ENCODE measurements at places on chromosomes 6 and 20.

- no peak for DNase-seq
Measured at GRCh38 chr6:71080133-71080532, 123.3 kb upstream of the B3GAT2 start.

DNA sequence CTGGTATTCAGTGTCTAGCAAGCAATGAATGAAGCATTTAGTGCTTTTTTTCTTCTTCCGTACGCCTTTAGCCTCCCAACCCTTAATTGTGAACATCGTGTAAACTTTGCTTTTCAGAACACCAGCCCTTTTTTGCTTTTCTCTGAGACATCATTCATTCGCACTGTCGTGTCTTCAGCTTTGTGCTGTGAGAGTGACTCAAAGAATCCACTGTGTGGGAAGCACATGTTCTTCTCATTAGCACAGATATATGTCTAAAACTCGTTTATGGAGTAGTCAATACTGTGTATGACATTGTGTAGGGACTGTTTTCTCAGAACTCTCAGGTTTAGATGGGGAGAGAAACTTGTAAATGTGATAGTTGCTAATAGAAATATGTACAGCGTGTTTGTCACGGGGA lies 279.1 kb downstream of the FARS2 start:
- DNase-seq: no peak

- DNase-seq: no peak
Measured at GRCh38 chr6:39876111-39876510, 58.2 kb downstream of the MOCS1 start.

DNA sequence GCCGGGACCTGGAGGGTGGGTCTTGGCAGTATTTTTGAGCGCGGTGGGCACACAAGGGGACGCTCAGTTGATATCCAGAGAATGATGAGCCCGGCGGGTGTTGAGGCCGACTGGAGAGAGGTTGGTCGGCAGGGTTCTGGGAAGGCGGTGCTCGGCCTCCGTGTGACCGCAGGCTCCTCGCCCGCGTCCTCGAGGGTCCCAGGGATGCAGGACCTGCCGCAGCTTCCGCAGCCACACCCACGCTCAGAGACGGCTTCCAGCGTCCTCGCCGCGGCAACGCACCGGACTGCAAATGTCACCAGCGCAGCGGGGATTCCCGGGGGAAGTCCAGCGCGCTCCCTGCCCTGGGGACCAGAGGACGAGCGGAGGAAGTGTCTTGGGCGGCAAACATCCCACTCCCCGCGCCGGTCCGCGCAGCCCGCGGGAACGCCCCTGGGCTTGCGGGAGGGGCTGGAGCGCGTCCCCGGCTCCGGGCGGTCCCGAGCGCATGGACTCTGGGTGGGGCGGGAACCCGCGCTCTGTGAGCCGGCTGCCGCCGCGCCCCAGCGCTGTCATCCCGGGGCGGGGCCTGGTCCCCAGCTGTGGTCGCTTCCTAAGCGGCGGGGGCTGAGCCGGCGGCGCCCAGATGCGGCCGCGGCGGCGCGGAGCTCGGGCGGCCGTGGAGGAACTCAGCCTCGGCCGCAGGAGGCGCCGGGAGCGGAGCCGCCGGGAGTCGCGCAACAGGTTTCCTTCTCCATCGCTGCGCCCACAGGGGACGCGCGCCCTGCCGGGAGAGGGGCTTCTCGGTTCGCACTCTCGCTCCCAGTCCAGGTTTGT lies at the start of gene STX11:
Gene STX11 (plus strand): TSS at position 624 of the 816 bp plus-strand sequence. CDS start 36,111 bp downstream, outside the sequence.
- DNase-seq: peak; percentile 46

DNA sequence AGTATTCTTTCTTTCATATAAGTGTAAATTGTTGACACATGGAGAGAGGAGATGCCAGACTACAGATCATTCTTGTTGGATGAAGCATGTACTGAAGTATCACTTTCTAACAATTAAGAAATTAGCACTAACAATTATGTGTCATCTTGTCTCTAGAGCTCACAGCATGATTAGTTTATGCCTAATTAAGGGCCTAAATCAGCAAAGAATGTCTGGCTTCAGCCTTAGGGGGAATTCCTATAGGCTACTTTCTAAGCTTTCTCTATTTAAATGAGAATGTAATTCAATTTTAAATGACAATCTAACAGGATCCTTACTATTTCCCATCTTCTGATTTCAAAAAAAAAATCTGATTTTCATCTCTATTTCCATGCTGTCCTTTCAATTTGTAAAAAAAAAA lies 371.0 kb downstream of the EPHA7 start:
- DNase-seq: no peak

GRCh38 chr6:132673376-132674094 lies 14.6 kb upstream of the TAAR1 start:
- DNase-seq: no peak

GRCh38 chr6:128655978-128656498 lies 135.6 kb upstream of the PTPRK start:
- no peak for DNase-seq

GRCh38 chr6:115467726-115468125 lies 593.0 kb downstream of the FRK start:
- no peak for DNase-seq

DNA sequence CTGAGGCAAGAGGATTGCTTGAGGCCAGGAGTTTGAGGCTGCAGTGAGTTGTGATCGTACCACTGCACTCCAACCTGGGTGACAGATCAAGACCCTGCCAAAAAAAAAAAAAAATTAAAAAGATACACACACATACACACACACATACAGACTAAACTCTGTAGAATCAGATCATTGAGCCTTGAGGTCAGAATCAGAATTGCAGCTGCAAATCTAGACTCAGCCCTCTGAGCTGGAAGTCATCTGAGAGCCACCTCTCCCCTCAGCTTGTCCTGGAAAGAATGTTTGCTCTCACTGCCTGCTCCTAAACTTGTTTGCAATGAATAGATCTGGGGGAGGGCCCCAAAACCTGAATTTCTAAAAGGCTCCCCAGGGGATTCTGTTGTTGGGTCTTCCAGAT lies 41.4 kb upstream of the ANGPT4 start:
- no peak for DNase-seq
